ENCODE measurements at places on chromosomes 4 and X.

DNA sequence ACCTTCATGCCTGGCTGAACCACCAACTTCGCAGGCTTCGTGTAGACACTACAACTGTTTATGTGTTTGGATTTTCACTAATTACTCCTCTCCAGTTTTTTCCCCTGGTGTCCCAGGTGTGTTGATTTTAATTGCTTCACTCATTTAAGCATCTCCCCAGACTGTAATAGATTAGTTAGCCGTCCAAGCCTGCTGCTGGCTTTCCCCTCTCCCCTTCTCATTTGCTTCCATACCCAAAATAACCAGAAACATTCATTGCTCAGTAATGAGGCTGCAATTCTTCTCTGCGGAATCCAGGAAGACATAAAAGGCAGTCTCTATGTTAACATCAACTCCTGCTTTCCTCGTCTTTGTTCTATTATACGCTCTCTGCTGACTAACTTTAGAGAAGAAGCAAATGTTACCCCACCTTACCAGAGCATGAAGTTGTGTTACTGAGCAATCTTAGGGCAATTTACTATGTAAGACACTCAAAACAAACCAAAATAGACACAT, 37.9 kb upstream of the SCRG1 start:
- DNase-seq, result no peak

DNA sequence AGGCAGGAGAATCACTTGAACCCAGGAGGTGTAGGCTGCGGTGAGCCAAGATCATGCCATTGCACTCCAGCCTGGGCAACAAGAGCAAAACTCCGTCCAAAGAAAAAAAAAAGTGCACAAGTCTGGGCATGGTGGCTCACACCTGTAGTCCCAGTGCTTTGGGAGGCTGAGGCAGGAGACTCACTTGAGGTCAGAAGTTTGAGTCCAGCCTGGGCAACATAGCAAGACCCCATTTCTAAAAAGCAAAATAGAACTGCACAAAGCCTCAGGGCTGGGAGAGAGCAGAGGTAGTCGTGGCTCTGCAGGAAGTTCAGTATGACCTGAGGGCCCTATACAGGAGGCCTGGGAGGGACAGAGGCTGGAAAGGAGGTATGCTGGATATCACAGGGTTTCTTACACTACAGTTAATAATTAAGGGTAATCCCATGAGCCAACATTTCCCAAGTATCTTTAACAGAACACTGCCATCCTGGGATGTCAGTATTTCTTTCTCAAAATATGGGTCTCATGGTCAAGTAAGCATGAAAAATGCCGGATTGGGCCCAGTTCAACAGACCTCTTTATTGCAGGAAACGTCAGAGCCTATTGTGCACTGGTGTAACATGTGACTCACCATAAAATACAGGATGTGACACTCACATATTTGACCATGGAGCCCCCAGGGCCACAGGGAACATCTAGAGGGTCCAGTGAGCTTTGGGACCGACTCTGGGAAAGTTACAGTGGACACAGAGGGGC, 37.8 kb downstream of the ACSL1 start:
- DNase-seq, result no peak

DNA sequence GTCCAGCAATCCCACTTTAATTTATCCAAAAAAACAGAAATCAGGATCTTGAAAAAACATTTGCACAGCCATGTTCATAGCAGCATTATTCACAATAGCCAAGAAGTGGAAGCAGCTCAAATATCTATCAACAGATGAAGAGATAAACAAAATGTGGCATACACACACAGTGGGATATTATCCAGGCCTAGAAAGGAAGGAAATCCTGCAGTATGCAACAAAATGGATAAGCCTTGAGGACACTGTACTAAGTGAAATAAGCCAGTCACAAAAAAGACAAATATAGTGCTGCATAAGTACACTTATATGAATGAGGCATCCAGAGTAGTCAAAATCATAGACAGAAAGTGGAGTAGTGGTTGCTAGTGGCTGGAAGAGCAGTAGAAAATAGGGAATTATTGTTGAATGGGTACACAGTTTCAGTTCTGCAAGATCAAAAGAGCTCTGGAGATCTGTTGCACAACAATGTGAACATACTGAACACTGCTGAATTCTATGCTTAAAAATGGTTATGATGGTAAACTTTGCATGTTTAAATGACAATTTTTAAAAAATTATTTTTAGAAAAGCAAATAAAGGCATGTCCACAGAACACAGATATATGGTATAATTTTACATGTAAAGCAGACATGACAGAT, 25.6 kb downstream of the CHM start:
- no peak for DNase-seq

- no peak for DNase-seq
These were observed 412.2 kb downstream of the PPP3CA start for GRCh38 chr4:100935090-100935489.

- DNase-seq, result no peak
These were observed 106.9 kb downstream of the SMIM20 start for GRCh38 chr4:26020881-26021280.

- DNase-seq, result no peak
These were observed 153.8 kb upstream of the AGA start for GRCh38 chr4:177596035-177596434.

- DNase-seq, result peak; percentile 90
These were observed 127.8 kb downstream of the PHKA2 start for GRCh38 chrX:18855919-18856644.

DNA sequence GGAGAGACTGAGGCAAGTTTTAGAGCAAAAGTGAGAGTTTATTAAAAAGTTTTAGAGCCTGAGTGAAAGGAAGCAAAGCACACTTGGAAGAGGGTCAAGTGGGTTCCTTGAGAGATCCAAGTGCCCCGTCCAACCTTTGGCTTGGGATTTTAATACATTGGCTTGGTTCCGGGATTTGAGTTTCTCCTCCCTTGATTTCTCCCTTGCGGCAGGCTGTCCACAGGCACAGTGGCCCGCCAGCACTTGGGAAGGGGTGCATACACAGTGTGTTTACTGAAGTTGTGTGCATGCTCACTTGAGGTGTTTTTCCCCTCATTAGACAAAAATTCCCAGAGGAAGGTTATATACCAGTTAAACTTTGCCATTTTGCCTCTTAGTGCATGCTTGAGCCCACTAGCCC, 333.5 kb downstream of the PCDH18 start:
- DNase-seq, result no peak

GRCh38 chr4:73596001-73596400, 24.2 kb downstream of the RASSF6 start:
- no peak for DNase-seq

DNA sequence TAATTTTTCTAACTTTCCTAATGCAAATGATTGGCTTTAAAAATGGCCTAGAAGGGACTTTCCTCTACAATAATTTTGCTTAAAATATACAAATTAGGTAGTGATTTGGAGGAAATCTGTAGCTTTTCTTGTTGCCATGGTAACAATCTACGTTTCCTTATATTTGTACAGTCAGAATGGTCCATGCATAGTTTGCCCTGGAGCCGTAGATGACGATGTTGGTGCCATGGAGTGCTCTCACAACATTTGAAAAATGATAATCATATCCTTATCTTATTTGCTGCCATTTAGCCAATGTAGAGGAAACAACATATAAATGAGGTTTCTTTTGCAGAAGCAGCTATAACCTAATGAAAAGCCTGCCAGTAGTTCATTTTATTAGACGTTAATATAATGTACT, 89.0 kb upstream of the NMU start:
- DNase-seq, result no peak

DNA sequence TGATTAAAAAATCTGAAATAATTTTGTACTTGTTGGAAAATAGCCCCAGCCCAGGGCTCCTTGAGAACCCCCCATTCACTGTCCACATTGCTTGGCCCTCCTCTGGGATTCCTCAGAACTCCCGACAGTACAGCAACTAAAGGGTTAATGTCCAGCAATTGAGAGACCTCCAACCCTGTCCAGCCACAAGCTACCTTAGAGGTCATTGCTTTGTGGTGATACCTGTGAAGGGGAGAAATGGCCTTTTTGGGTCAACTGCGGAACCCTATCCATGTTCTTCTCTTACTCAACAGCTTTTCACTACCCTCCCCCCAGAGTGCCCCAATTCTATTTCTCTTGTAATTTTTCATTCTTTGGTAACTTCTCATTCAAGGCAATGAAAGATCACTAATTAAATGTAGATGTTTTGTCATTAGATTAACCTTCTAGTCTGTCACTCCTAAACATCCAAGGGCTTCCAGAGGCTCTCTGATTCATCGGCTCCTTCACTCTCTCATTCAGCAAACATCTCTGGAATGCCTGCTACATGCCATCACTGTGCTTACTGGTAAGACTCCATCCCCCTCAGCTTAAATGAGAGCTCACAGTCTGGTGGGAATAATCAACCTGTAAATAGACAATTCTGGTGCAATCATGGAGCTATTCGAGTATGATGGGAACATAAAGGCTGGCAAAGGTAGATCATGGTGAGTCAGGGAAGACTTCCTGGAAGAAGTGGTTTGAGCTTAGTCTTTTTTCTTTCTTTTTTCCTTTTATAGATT, 241.4 kb upstream of the PGRMC2 start:
- DNase-seq, result no peak

DNA sequence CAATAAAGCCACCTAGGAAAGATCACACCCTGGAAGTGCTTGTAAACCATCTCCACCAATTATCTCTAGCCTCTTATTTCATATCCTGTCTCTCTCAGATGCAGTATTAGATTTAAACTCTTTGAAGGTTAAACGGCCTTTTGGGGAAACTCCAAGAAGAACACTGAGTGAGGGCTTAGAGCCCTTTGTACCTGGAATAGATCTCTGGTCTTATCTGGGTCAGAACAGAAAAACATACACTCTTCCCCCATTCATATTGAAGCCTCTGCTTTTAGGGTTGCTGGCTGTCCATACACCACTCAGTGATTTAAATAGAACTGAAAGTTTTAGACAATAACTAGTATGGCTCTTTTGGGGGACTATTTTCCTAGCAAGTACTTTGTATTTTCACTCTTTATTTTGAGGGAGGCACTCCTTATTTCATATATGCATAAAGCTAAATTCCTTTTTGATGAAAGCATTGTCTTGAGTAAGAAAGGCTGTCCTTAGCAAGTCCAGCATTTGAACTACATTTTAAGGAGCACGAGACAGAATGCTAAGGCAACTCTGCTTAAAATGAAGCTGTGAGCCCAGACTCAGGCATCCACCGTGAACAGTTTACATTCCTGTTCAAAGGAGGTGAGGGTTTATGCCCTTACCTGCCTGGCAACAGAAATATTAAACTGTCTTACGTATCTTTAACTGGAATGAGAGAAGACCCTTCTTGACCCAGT, 17.4 kb downstream of the YY2 start:
- DNase-seq, result no peak

DNA sequence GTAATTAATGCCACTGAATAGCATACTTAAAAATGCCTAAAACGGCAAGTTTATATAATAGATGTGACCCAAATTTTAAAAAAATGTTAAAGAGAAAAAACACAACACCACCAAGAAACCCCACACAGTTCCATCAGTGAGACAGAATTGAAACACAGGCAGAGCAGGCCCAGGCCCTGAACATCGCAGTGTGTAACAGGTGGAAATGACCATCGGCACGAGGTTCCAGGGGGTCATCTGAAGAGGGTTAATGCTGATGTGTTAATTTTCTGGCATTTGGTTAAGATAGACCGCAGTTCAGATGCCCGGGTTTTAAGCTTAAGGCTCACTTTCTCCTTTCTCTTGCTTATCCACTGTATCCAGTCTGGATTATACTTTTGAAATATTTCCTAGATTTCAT, 66.8 kb downstream of the ANAPC4 start:
- DNase-seq, result no peak

DNA sequence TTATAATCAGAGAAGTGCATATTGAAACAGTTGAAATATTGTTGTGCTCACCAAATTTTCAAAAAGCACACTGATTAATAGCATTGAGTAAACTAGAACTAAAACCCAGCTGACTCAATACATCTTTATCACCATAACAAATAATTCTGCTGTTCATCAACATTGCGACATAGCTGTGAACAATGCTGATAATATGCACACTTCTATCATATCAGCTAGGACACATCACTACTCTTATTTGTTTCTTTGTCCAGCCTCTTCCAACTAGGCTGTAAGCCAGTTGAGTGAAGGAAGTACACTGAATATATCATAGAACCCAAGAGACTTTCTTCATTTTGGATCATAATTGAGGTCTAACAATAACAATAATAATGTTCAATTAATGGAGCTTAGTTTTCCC, 349.7 kb downstream of the IQCM start:
- DNase-seq, result no peak

GRCh38 chr4:116027311-116027710, 913.9 kb upstream of the NDST4 start:
- no peak for DNase-seq

DNA sequence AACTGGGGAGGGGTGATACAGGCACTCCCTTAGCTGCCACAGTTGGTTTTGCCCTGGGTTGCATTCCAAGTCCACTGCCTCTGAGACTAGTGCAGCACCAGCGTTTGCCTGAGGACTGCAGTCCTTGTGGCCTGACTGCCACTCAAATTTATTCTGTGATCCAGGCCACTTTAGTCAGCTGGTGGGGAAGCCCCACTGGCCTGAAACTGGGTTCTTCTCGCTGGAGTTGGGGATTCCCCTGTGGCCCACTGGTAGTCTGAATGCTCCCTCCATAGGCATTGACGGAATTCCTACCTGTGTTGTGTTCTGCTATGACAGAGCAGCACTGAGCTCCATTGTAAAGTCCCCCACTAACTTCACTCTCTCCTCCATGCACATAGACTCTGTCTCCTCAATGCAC, 63.8 kb downstream of the PTPN13 start:
- peak; percentile 11 for DNase-seq

GRCh38 chr4:63788271-63788670, 621.0 kb downstream of the TECRL start:
- DNase-seq, result no peak

- DNase-seq, result no peak
These were observed 117.3 kb downstream of the DRD5 start for GRCh38 chr4:9898596-9899305.

GRCh38 chr4:186227221-186227620, at the start of gene KLKB1:
Gene KLKB1, plus strand, starts transcription at chr4:186227507. Its CDS starts 689 bp downstream, at chr4:186228196.
- DNase-seq, result no peak

DNA sequence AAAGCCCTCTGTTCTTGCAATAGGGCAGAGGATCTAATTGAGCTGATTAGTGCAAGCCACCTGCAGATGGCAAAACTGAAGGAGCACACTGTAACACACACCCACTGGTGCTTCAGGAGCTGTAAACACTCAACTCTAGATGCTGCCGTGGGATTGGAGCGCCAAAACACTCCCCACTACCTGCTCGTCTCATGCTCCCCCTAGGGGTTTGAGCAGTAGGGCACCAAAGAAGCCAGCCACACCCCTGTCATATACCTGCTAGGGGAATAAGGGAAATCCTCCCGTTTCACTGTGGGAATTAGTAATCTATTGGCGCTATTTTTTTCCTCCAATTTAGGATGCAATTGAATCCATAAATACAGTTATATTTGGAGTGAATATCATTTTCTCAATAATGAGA, 360.2 kb downstream of the GLUD2 start:
- no peak for DNase-seq

GRCh38 chr4:82776925-82777542, 21.6 kb downstream of the SCD5 start:
- no peak for DNase-seq

DNA sequence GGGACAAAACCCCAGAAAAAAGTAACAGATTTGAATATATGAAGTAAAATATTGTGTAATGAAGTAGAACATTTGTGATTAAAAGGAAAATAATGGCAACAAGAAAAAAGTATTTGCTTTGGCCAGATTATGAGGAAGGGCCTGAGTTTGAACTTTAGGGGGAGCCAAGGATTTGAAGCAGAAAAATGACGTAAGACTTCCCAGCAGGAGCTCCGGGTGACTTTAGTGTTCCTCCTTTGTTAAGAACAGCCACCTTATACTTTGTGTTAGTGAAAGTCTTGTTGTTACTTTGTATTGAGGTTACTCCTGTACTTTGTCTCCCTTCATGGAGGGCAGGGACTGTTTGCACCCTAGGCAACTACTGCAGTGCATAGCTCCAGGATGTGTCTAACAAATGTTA, 41.1 kb downstream of the DCUN1D4 start:
- no peak for DNase-seq

Data from GM12878 (cell line).